Liver (tissue), 10 donors: ENCODE measurements at places on chromosomes 11 and 22. TPM values are rescaled to one million over a fixed set of nuclear protein-coding genes. Genes with fewer than 3 reads are reported as not detected.
A peak's percentile ranks its signal among the peaks of the same experiment; 100 is the strongest.

KRTAP5-7 gene
- not detected for total RNA-seq

DNA sequence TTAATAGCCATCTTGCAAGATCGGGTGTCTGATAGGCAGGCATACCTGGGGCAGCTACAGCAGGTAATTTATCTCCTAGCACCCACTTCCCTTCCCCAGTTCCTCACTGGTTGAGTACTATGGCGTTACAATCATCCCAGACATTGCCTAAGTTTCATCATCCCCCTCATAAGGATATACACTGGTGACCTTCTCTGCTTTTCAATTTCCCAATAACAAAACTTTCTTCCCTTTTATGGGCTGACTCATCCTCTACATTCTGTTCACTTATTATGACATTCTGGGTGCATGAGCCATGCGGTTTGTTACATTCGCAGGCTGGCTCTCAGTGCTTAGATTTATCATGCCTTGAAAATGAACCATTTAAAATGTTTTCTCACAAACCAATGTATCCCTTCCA lies 5.0 kb upstream of the MRPL11 start:
- no peaks in the 10 kb centered on the region for H3K4me1 ChIP-seq
- DNase-seq = no peak
- H3K27me3 ChIP-seq = no peaks in the 10 kb centered on the region
- no peak overlapping the region for H3K4me3 ChIP-seq

DNA sequence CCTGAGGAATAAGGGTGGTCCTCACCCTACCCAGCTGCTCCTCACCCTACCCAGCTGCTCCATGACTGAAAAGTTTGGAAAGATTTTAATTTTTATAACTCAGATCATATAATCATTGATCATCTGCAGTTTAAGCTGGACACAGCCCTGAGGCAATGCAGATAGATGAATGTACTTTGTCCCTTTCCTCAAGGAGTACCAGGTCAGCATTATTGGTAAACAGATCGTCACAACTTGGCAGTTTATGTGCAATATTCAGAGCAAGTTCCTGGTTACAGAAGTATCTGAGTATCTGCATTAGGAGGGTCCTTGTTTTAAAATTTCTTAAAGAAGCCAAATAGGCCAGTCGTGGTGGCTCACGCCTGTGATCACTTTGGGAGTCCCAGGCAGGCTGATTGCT lies 3.6 kb downstream of the TNRC6B start:
- no peak overlapping the region for H3K4me3 ChIP-seq
- H3K4me1 ChIP-seq = peaks cover 78% of the 10 kb centered on the region
- H3K27ac ChIP-seq = peak overlapping the region; percentile 75
- DNase-seq = no peak

OR52A5 gene
- not detected for total RNA-seq

- no peaks in the 10 kb centered on the region for H3K4me1 ChIP-seq
- no peak overlapping the region for H3K27ac ChIP-seq
- H3K36me3 ChIP-seq = no peaks in the 10 kb centered on the region
- H3K27me3 ChIP-seq = no peaks in the 10 kb centered on the region
- no peak for DNase-seq
Observed at GRCh38 chr22:44365191-44365590, 52.4 kb upstream of the SHISAL1 start.

DNA sequence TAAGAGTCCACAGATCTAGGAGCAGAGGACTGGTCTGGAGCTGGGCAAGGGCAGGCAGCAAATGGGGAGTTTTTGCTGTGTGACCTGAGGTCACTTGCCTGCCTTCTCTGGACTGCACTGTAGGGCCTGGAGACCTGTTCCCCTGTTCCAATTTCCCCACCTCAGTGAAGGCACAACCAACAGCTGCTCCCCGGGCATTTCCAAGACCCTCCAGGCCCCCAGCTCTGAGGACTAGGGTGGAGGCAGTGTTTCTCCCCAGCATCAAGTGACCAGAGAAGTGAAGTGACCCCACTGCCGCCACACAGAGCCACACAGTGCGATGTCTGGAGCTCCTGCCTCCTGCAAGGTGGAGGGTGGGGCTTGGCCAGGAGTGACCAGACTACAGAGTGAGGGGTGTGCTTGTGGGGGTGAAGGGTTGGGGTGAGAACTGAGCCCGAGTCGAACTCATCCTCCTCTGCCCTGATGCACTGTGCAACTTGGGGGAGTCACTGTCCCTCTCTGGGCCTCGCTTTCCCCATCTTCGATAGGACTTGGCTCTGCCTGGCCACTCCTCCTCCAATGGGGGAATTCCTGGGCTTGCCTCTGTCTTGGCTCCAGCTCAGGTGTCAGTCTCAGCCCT lies 21.6 kb downstream of the P2RY2 start:
- no peak overlapping the region for H3K27ac ChIP-seq
- no peaks in the 10 kb centered on the region for H3K4me1 ChIP-seq
- no peaks in the 10 kb centered on the region for H3K36me3 ChIP-seq
- no peak for DNase-seq
- H3K4me3 ChIP-seq = no peak overlapping the region
- no peaks in the 10 kb centered on the region for H3K27me3 ChIP-seq

- H3K27me3 ChIP-seq = no peaks in the 10 kb centered on the region
- no peak for DNase-seq
- H3K36me3 ChIP-seq = no peaks in the 10 kb centered on the region
- H3K4me3 ChIP-seq = no peak overlapping the region
Observed at GRCh38 chr11:1785749-1786413, 22.2 kb upstream of the CTSD start.

- no peak overlapping the region for H3K27ac ChIP-seq
- no peak overlapping the region for H3K4me3 ChIP-seq
- peaks cover 4% of the 10 kb centered on the region for H3K4me1 ChIP-seq
- no peaks in the 10 kb centered on the region for H3K27me3 ChIP-seq
- DNase-seq = no peak
Observed at GRCh38 chr11:72833811-72834493, 19.7 kb downstream of the ATG16L2 start.

GRCh38 chr11:92295175-92296137 lies 70.8 kb downstream of the FAT3 start:
- no peaks in the 10 kb centered on the region for H3K27me3 ChIP-seq
- H3K36me3 ChIP-seq = no peaks in the 10 kb centered on the region
- no peak for DNase-seq

TNNI2 gene
- total RNA-seq = 0.28 TPM

GRCh38 chr11:33706546-33706945 lies 5.9 kb upstream of the C11orf91 start:
- H3K4me1 ChIP-seq = peaks cover 5% of the 10 kb centered on the region
- no peak for DNase-seq
- H3K27me3 ChIP-seq = no peaks in the 10 kb centered on the region
- no peak overlapping the region for H3K4me3 ChIP-seq
- peak overlapping the region; percentile 79 for H3K27ac ChIP-seq

SAMM50 gene
- 28.4 TPM for total RNA-seq

DNA sequence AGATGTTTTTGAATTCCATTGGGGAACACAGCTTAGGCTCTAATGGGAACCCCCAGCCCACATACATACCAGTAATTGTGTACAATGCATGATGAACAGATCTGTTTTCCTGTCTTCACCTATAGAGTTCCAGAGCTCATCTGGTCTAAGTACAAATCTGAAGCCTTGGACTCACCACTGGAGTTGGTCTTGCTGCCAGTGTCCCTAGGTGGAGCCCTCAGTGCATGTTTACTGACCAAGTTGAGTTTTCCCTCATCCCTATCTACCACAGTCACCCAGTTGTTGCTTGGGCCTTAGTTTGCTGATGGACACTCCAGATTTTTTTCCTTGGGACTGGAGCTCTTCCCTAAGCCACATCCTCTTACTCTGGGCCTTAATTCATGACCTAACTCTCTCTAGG lies 159.2 kb upstream of the DDI1 start:
- DNase-seq = no peak
- H3K27ac ChIP-seq = no peak overlapping the region
- H3K27me3 ChIP-seq = no peaks in the 10 kb centered on the region

BRSK2 gene
- 0.05 TPM for total RNA-seq

- no peak overlapping the region for H3K27ac ChIP-seq
- H3K27me3 ChIP-seq = no peaks in the 10 kb centered on the region
- no peaks in the 10 kb centered on the region for H3K4me1 ChIP-seq
- H3K36me3 ChIP-seq = no peaks in the 10 kb centered on the region
- DNase-seq = no peak
Observed at GRCh38 chr22:33969045-33969444, 48.8 kb upstream of the LARGE1 start.

GRCh38 chr11:111561306-111561705 lies 20.8 kb downstream of the LAYN start:
- no peaks in the 10 kb centered on the region for H3K27me3 ChIP-seq
- no peaks in the 10 kb centered on the region for H3K36me3 ChIP-seq
- no peak for DNase-seq
- no peaks in the 10 kb centered on the region for H3K4me1 ChIP-seq

TMA7B gene
- total RNA-seq = 2.1 TPM

- no peak overlapping the region for H3K27ac ChIP-seq
- no peak overlapping the region for H3K4me3 ChIP-seq
- H3K27me3 ChIP-seq = no peaks in the 10 kb centered on the region
- H3K36me3 ChIP-seq = no peaks in the 10 kb centered on the region
- peaks cover 10% of the 10 kb centered on the region for H3K4me1 ChIP-seq
Observed at GRCh38 chr11:107157146-107157808, 139.0 kb upstream of the GUCY1A2 start.

DNA sequence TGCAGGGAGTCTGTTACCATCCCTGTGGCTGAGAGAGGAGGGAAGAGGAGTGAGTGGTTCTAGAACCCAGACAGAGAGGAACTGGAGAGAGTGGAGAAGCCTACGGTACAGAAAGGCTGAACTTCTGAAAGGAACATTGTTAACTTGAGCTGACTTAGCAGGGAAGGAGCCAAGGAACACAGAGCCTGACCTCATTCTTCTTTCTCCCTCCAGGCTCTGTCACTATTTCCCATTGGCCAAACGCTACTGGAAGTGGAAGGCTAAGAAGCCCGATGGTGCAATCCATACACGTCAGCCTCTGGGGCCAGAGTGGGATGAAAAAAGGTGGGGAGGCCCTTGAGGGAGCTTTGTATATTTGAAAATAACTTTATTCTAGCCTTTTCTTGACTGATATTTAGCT lies 16.5 kb upstream of the WT1 start:
- DNase-seq = no peak
- no peaks in the 10 kb centered on the region for H3K27me3 ChIP-seq
- no peaks in the 10 kb centered on the region for H3K36me3 ChIP-seq
- no peak overlapping the region for H3K27ac ChIP-seq

- H3K4me1 ChIP-seq = no peaks in the 10 kb centered on the region
- no peak overlapping the region for H3K4me3 ChIP-seq
- no peak for DNase-seq
- H3K36me3 ChIP-seq = no peaks in the 10 kb centered on the region
- H3K27ac ChIP-seq = no peak overlapping the region
Observed at GRCh38 chr11:57905439-57905838, 118.2 kb upstream of the OR9Q1 start.

DNA sequence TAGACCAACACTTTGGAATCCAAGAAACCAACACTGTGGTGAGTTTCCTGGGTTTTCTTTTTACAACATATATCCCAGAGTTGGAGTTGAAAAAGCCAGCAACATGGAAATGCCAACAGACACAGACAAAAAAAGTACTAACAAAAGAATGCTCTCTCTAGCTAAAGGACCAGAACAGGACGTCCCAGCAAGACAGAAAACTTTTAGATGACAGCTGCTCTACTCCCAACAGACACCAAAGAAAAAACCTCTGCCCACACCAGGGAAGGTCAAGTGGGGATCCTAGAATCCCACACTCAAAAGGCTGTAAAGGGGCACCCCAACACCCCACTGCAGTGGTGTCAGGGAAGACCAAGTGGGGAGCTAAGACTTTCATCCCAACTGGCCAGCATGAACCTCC lies 23.3 kb downstream of the RRAS2 start:
- peaks cover 2% of the 10 kb centered on the region for H3K4me1 ChIP-seq
- H3K36me3 ChIP-seq = no peaks in the 10 kb centered on the region
- no peak overlapping the region for H3K4me3 ChIP-seq
- DNase-seq = no peak
- H3K27ac ChIP-seq = no peak overlapping the region

MMP27 gene
- not detected for total RNA-seq

- no peak overlapping the region for H3K4me3 ChIP-seq
- no peaks in the 10 kb centered on the region for H3K4me1 ChIP-seq
- H3K27ac ChIP-seq = no peak overlapping the region
- DNase-seq = no peak
- H3K36me3 ChIP-seq = no peaks in the 10 kb centered on the region
Observed at GRCh38 chr11:79594834-79595233, 154.0 kb upstream of the TENM4 start.

LRRC56 gene
- 0.23 TPM for total RNA-seq

CCDC116 gene
- total RNA-seq = 0.05 TPM

CD6 gene
- 0.42 TPM for total RNA-seq

CARD18 gene
- total RNA-seq = not detected

- no peaks in the 10 kb centered on the region for H3K4me1 ChIP-seq
- no peak overlapping the region for H3K27ac ChIP-seq
- H3K27me3 ChIP-seq = no peaks in the 10 kb centered on the region
- DNase-seq = no peak
Observed at GRCh38 chr11:88626216-88626615, 288.7 kb upstream of the CTSC start.

- H3K4me3 ChIP-seq = no peak overlapping the region
- no peak overlapping the region for H3K27ac ChIP-seq
- no peak for DNase-seq
- peaks cover 5% of the 10 kb centered on the region for H3K27me3 ChIP-seq
Observed at GRCh38 chr11:131302836-131303235, 67.6 kb upstream of the NTM start.

DNA sequence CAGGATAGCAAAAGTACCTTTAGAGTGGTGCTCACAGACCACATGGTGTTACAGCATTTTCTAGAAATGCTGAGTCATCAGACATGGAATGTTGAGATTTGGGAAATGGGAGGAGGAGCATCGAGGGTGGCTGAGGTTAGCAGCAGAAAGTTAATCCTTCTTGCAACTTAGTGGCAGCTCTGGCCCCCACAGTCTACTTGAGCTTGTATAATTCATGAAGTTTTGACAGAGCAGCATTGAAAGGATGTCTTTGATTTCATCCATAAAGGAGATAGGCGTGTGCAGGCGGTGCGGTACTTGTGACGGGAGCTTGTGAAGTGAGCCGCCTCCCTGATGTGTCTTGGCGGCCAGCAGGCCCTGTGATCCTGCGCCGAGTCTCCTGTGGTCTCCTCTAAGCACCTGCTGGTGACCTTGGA lies 330.5 kb downstream of the TBC1D22A start:
- peaks cover 5% of the 10 kb centered on the region for H3K4me1 ChIP-seq
- H3K27ac ChIP-seq = no peak overlapping the region
- H3K4me3 ChIP-seq = no peak overlapping the region
- H3K36me3 ChIP-seq = no peaks in the 10 kb centered on the region
